NCI-H460 (cell line): ENCODE measurements at places on chromosomes 6 and 20.

DNA sequence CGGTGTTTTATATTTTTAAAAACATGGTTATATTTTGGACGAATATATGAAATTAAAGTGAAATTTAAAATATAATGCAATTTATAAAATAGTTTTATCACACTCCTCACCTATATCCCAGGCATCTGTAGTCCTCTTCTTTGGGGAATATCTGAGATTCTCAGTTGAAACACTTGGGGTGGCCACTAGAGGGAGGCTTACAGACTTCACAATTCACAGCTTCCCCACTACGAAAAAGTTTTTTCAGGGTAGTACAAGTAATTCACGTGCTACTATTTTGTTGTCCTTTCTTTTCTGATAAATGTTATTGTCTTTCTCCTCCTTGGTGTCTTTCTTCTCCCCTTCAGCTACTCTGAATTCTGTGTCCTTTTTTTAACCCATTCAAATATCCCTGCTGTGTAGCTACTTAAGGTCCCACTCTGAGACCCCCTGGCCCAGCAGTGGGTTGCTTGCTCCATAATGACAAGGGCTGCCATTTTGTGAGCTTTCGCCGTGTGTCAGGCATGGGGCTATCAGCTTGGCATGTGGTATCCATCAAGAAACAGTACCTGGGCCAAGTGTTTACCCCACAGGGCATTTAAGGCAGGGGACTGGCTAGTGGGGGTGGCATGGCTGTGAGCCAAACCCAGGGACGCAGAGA, 43.6 kb upstream of the PHACTR3 start:
- DNase-seq = peak; percentile 36

- no peak for DNase-seq
These were observed 59.5 kb downstream of the PLEKHG1 start for GRCh38 chr6:150659046-150659763.

DNA sequence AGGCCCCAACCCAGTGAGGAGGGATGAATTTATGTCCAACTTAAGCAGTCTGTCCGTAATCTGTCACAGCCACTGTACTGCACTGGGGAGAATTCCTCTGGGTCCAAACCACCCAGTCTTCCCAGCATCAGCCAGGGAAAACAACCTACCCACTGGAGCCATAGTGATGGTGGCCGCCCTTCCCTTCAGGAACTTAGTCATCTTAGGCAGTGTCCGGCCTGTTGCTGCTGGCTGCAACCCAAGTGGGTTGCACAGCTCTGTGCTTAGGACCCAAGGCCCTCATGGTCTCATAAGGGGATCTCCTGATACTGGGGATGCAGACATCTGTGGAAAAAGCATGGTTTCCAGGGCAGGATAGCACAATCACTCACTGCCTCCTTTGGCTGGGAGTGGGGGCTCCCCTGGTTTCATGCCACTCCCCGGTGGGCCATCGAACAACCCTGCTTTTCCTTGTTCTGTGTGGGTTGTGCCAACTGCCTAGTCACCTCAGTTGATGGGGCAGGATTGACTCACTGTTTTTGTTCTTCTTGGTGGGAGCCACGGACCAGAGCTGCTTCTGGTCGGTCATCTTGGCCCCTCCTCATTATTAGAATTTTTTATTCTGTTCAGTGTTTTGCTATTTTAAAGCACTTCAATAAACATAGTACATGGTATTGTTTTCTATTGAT, 591.9 kb downstream of the DOK5 start:
- no peak for DNase-seq

DNA sequence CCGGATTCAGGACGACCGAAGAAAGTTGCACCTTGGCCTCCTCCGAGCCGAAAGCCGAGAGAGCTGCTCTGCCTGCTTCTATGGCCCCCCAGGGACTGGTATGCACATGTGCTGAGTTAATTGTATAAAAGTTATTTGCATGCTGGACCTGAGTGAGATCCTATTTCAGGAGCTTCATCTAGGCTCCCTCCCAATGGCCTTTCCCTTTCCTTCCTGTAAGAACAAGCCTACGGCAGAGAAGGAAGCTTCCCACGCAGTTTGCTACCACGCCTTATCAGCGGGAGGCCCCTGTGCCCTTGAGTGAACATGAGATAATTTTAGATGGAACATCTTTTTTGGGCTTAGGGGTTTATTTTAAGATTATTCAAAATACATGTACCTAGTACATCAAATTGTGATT, 65.9 kb downstream of the RIN2 start:
- no peak for DNase-seq

GRCh38 chr6:31473780-31474761, 23.9 kb upstream of the MICB start:
- DNase-seq = peak; percentile 44

DNA sequence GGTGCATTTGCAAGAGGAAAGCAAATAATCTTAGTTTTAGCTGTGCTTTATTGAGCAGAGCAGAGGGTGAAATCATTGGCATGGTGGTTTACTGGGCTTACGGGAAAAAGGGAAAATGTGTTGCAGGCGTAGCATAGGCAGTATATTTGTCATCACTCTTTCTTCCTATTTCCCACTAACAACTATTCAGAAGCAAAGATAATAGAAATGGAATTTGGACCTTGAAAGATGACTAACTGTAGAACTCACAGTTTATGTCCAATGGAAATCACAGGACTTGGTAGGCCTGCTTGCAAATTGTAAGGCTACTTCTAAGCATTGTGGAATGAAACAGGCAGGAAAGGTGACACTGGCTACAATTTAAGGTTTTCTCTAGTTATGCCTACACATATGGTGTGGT, 611.9 kb upstream of the MAN1A1 start:
- no peak for DNase-seq

DNA sequence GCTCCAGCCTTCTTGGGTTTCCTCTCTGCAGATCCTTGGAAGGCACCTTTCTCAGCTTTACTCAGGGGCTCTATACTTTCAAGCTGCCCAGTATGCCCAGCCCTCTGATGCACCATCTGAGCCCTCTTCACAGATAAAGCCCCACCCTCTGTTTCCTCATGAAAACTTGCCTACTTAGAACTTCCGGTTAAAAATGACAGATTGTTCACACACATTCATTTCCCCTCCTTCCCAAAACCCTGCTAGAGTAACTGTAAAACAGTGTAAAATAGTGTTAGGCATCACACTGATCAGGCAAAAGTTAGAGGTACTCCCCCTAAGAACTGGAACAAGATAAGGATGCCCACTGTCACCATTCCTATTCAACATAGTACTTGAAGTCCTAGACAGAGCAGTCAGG, 14.0 kb upstream of the GCM1 start:
- DNase-seq = no peak
